ENCODE measurements at places on chromosomes 3 and 15. TPM values are rescaled to one million over a fixed set of nuclear protein-coding genes. Genes with fewer than 3 reads are reported as not detected.
A peak's percentile ranks its signal among the peaks of the same experiment; 100 is the strongest.

GRCh38 chr3:23036728-23037127, 166.4 kb upstream of the UBE2E2 start:
- peak; percentile 73 for DNase-seq

DNA sequence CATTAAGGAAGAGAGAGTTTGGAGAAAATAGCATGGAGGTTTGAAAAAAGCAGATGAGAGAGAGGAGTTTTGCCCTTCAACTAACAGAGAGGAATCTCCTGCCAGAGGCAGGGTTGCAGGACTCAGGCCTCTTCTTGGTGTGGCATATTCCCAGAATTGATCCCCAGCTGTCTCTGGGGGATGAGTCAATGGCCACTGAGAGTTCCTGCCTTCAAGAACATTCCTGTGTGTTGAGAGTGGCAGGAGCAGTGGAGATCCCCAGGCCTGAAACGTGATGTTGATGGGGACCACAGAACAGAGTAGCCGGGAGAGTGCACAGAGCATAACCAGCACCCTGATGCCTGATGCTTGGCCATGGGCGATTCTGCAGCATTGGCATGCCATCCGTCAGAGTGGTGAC, 348.4 kb upstream of the THBS1 start:
- DNase-seq = peak; percentile 99

DNA sequence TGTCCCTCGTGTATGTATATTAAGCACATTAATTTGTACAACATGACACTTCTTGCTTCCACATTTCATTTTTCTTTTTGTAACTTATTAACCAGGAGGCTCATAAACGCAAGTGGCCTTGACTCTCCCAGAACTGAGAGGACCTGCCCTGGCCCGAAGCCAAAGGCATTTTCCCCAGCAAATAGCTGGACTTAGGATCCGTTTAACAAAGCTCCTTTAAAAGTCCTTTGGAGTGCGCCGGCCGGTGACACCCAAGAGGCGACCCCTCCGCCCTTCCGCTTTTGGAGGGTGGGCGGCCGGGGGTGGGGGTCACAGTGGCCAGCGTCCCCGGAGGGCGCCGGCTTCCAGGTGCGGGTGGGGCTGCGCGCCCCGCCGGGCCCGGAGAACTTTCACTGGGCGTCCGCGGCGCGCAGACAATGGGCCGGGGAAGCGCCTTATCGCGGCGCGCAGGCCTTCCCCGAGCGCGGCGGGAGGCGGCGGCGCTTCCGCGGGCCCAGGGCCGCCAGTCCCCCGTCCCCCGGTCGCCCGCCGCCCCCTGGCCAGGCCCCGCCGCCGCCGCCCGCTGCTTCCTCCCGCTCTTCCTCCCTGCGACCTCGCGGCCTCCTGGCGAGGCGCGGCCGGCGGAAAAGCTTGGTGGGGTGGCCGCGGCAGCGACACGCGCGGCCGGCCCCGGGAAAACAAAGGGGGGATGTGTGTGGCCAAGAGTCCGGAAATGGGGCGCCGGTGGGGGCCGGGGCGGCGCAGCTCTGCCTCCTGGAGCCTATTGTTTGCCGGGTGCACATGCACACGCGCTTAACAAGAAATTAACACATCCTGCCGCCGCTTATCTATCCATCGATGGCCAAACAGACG, 613.4 kb downstream of the MCTP2 start:
- DNase-seq = no peak

GRCh38 chr3:119413603-119414280, 49.7 kb downstream of the TMEM39A start:
- DNase-seq = no peak

- DNase-seq = no peak
These were observed 4.1 kb downstream of the CD80 start for GRCh38 chr3:119555309-119555735.

DNA sequence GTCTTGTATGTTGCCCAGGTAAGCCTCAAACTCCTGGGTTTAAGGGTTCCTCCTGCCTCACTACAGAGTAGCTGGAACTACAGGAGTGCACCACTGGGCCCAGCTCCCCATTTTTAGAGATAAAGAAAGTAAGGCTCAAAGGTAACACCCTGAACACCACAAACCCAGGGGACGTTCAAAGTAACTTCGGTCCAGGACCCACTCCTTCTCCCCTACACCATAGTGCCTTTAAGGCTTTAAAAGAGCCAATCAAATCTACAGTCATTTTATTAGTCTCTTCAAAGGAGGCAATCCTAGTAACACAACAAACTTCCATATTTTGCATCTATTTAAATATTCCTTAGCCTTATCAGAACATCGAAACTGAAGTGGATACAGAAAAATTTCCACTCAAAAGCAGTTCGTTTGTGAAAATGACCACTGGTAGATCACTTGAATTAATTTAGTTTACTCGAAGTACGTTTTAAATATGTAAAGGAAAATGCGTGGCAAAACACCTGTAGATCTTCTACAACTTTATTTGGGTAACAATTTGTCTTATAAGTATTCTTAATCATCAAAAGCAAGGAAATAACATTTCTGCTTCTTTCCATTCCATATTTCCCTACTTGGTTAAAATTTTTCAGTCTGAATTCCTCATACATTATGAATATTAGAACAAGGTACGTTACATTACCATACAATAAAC, 1.8 kb downstream of the STAG1 start:
- no peak for DNase-seq

GRCh38 chr3:48185129-48185528, 3.1 kb downstream of the CDC25A start:
- no peak for DNase-seq

DNA sequence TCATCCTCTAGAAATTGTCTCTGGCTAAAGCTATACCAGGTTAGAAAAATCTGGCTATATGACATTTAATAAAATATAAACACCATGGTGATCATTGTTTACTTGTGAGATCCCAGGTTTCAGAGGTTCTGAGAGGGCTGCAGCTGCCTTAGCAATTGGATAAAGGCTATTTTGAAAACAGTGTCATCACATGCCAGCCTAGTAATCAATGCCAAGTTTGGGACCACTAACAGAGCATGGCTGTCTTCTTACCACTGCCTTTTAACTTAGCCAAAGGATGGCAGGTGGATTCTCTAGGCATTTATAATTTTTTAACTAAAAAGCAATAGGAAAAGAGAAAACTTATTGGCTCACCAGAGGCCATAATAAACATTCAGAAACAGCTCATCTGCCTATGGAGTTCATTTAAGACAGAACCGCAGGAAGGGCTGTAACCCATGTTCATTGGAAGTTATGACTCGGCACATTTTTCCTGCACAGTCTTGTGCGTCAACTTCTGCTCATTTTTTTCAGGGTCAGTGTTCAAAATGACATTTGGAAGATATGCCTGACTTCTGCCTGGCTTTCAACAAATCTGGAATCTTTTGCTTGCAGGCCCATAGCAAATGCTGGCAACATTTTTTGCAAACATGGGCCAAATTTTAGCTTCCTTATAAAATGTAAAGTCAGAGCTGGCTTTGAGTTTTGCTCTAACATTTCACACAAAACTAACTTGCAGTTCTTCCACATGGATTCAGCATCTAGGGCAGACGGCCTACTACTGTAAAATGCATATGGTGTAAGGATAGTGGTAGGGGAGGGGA, 476.0 kb upstream of the TBL1XR1 start:
- peak; percentile 78 for DNase-seq

DNA sequence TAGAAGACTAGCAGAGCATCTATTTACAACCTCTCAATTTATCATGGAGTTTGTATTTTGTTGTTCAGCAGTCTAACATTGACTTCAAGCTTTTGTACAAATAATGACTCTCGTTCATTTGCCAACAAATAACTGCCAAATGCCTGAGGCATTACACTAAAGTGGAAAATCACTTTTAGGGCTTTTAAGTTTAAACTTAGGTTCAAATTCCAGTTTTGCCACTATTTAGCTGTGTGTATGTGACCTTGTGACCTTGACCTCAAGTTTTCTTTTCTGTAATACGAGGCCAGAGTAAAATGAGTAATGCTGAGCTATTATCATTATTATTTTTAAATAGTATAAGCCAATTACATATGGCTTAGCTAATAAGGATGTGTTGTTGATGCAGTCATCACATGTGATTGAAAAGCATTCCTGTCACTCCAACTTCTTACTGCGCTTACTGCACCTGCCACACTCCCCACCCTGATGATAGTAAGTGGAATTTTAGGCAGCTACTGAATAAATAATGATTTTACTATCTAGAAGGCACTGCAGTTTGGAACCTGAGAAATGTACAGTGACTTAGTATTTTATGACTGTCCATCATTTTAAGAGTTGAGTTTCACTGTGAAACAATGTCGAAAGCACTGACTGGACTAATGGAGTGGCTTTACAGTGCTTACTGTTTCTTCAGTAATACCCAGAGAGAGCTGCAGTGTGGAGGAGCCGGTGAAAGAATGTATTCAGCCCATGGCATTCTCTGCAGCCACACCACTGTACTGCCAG, 16.3 kb downstream of the ARL8B start:
- DNase-seq = peak; percentile 56

GRCh38 chr3:15500107-15500724, 21.3 kb downstream of the COLQ start:
- no peak for DNase-seq

GRCh38 chr15:95684693-95685115, 645.8 kb upstream of the NR2F2 start:
- peak; percentile 73 for DNase-seq

GRCh38 chr15:77292969-77293558, 126.8 kb downstream of the PEAK1 start:
- no peak for DNase-seq

GRCh38 chr3:155629556-155629955, 115.3 kb downstream of the PLCH1 start:
- DNase-seq = no peak

GRCh38 chr3:197076415-197076814, 46.8 kb upstream of the MELTF start:
- DNase-seq = no peak

GRCh38 chr15:98541519-98541918, 106.8 kb upstream of the IGF1R start:
- DNase-seq = no peak

Gene CCK
- total RNA-seq = not detected

Gene TNFAIP8L3
- 30.9 TPM for total RNA-seq

Gene ANKDD1A
- total RNA-seq = 4.6 TPM

Gene VGLL4
- 71.9 TPM for total RNA-seq

Gene TMEM207
- total RNA-seq = not detected

Data from myocyte (in vitro differentiated cells).